Effector CD8-positive, alpha-beta T cell (primary cell): ENCODE measurements at places on chromosomes 2 and 18.

DNA sequence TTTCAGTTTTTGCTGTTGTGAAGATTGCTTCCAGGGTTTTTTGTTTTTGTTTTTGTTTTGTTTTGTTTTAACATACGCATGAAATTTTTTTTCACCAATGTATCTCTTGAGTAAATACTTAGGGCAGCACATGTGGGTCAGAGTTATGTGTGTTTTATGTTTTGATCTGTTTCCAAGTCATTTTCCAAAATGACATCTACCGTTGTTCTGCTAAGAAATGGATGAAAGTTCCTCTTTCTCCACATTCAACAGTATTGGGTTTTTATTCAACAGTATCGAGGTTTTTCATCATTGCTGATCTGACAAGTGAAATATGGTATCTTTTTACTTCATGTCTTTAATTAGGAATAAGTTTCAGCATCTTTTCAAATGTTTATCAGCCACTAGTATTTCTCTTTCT lies 16.7 kb downstream of the RNF144A start:
- DNase-seq, result no peak

DNA sequence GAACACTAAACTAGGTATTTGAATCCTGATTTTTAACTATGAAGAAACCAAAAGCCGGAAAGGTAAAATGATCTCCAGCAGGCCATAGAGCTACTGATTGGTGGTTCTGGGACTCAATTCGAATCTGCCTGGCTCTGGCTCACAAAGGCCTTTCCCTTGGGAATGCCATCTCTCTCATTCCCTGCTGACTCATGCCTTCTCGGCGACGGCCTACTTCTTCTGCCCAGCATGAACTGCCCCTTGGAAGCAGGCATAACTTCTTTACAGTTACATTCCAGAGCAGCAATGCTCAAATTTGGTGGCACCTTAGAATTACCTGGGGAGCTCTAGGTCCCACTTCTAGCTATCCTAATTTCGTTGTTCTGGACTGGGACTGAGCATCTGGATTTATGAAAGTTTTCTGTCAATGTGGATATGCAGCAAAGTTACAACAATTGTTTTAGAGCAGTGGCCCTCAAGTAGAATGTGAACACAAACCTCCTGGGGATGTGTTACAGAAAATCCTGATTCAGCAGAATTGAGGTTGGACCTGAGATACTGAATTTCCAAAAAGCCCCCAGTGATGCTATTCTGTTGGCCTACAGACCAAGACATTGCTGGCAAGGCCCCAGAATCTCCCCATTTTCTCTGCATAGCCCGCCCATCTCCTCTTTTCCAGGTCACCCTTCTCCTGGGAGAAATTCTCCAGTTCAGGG lies 261.1 kb downstream of the CNTNAP5 start:
- DNase-seq, result no peak

DNA sequence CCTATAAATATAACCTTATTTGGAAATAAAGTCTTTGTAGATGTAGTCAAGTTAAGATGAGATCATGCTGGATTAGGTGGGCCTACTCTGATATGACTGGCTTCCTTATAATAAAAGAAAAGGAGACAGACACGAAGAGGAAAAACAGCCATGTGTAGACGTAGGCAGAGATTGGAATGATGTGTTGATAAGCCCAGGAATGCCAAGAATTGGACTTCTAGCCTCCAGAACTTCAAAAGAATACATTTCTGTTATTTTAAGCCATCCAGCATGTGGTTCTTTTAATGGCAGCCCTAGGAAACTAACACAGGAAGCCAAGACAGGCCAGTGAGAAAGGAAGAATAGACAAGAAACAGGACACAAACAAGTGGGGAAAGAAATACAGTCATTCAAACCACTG lies 68.6 kb downstream of the NYAP2 start:
- no peak for DNase-seq

DNA sequence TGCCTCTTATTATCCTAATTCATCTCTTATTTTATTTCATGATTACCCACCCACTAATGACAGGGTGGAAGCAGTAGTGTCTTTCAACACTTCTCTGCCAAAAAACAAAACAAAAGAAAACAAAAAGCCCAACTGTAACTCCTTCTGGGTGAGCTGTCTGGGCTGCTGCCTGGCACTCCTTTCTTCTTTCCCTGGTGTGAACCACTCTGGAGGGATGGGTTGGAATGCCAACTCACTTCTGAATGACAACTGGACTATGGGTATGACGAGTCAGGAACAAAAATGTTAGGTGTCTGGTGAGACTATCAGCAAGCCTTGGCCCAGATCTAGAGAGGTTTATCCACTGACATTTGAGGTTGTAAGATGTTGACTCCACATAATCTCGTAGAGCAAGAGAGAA lies 88.3 kb upstream of the ITGB6 start:
- no peak for DNase-seq

GRCh38 chr2:25938345-25938744 lies 44.0 kb downstream of the KIF3C start:
- DNase-seq, result no peak

- no peak for DNase-seq
Observed at GRCh38 chr2:126719191-126719832, 63.4 kb downstream of the GYPC start.

DNA sequence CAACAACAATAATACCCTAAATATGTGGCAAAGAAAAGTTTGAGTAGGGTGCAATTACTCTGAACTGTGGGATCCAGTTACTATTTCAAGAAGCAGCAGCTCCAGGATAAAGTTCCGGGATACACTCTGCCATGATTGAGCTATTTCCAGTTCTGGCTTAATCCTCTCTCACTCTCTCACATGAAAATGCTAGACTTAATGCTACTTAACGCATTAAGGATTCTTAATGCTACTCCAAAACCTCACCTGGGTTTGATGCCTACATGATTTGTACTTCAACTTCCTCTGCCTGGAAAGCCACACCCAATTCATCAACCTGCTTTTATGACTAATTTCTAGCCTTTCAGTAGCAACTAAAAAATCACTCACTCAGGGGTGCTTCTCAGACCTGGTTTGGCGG lies 151.1 kb upstream of the HNMT start:
- DNase-seq, result no peak

DNA sequence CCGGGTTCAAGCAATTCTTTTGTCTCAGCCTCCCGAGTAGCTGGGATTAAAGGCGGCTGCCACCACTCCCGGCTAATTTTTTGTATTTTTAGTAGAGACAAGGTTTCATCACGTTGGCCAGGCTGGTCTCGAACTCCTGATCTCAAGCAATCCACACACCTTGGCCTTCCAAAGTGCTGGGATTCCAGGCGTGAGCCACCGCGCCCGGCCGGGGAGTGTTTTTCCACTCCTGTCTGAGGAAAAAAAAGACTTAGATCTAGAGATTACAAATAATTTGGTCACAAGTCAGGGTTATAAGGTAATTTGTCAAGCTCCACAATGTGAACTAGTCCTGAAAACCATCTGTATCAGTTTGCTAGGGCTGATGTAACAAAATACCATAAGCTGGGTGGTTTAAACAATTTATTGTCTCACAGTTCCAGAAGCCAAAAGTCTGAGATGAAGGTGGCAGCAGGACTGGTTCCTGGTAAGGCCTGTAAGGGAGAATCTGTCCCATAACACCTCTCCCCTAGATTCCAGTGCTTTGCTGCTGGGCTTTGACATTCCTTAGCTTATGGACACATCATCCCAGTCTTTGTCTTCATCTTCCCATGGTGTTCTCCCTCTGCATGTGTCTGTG lies 40.7 kb upstream of the SP3 start:
- no peak for DNase-seq

- no peak for DNase-seq
Observed at GRCh38 chr18:47846431-47846830, 84.0 kb downstream of the SMAD2 start.

- DNase-seq, result no peak
Observed at GRCh38 chr2:38344813-38345212, 32.3 kb downstream of the ATL2 start.

DNA sequence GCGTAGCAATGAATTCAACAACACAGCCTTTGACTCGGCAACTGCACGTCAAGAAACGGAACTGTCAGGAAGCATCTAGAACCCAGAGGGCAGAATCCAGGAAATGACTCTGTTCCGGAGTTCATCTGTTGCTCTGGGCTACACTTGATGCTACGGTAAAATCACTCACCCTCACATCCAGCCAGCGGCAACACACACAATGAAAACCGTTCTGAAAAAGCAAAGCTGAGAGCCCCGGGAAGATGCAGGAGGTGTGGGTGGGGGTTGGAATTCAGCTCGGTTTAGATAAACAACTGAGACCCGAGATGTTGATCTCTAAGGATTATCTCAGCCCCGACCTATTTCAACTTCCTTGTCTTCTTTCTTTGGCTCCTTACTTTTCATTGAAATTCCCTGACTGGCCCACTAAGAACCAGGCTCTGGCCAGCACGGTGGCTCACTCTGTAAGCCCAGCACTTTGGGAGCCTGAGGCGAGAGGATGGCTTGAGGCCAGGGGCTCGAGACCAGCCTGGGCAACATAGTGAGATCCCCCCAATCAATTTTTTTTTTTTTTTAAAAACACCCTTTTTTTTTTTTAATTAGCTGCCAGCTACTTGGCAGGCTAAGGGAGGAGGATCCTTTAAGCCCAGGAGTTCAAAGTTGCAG lies 13.3 kb upstream of the RAB17 start:
- peak; percentile 37 for DNase-seq

GRCh38 chr2:55428258-55428657 lies 8.6 kb upstream of the CCDC88A start:
- no peak for DNase-seq

GRCh38 chr2:99448556-99448955 lies 41.3 kb downstream of the REV1 start:
- no peak for DNase-seq
